ENCODE measurements at places on chromosomes 4 and X. TPM values are rescaled to one million over a fixed set of nuclear protein-coding genes. Genes with fewer than 3 reads are reported as not detected.

- DNase-seq: no peak
Measured at GRCh38 chr4:2914256-2915126, 48.7 kb downstream of the NOP14 start.

GRCh38 chr4:24070117-24070516 lies 180.3 kb upstream of the PPARGC1A start:
- peak; percentile 87 for DNase-seq

The SLC7A11 gene
- total RNA-seq: 33.1 TPM

- peak; percentile 96 for DNase-seq
Measured at GRCh38 chr4:151540728-151541388, 131.9 kb downstream of the FHIP1A start.

DNA sequence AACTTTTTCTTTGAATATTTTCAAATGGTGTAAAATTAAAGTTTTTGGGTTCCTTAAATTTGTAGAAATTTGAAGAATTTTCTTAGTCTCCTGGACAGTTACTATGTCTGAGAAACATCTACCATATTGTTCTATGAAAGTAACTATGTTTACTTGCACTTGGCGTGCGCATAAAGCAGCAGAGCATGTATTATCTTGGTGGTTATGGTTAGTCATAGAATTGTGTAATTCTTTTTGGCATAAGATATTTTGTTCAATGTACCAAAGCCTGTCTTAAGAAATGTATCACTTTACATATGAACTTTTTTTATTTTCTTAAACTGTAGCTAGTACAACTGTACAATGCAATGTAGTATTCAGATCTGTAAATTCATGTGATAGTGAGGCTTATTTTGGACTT lies 49.2 kb downstream of the CDS1 start:
- DNase-seq: peak; percentile 85

DNA sequence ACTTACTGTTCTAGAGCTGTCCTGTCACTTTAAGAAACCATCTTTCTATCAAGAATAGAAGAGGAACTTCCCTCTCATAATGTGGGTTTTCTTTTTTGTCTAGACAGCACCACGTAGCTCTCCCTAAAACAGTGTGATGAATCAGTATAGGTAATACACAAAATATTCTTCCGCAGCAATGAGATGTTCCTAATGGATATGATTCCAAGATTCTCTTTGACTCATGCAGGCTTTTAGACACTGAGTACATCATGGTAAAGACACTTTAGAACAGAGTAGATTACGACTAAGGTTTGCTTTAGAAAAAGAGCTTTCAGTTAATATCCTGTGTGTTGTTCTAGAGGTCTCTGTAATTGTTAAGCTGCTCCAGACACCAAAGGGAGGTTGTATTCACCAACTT lies 69.8 kb downstream of the PTTG2 start:
- DNase-seq: peak; percentile 61

DNA sequence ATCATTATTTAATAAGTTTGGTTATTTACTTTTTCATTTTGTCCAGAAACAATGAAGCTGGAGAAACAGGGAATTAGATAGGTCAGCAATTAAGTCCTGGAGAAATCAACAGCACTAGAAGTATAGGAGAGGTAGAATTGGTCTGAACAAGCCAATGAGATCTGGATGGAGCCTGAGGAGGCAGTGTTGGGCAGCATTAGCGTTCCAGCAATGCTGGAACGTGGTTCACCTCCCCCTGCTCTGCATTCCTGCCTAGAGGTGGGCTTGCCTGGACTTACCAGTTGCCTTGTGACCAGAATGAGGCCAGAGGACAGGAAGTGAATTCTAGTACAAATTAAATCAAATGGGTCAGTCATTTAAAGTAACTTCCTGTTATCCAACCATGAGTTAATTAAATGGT lies 4.6 kb downstream of the RASSF6 start:
- no peak for DNase-seq

DNA sequence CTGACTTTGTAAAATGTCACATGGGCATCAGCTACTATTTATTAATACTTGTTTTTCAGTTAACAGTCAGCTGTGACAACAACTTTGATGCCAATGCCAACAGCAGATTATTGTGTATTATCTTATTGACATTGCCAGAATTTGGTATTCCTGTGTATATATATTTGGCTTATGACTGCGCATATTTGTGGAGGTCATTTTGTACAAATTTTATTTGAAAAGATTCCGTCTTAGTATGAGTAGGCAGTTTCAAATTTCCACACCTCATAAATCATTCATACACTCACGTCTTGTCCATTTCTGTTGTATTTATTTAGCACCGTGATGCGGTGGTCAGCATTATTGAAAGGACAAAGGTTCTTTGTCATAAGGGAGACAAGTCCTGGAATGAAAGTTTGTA lies 558.2 kb upstream of the NDST4 start:
- no peak for DNase-seq
